ENCODE measurements at places on chromosomes 5 and 9.

DNA sequence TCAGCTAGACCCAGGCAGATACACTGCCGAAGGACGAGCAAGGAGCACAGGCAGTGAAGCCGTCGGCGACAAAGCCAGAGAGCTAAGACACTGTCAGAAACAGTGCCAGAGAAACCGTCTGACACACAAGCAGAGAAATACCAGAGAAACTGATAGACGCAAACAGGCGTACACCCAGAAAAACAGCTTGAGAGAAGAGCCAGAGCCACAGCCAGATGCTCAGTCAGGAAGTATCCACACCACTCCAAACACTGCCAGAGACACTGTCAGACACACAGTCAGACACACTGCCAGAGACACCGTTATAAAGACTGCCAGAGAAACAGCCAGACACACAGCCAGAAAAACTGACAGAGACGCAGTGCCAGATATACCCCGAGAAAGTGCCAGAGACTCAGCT lies 19.1 kb downstream of the CNTFR start:
- no peak for DNase-seq

DNA sequence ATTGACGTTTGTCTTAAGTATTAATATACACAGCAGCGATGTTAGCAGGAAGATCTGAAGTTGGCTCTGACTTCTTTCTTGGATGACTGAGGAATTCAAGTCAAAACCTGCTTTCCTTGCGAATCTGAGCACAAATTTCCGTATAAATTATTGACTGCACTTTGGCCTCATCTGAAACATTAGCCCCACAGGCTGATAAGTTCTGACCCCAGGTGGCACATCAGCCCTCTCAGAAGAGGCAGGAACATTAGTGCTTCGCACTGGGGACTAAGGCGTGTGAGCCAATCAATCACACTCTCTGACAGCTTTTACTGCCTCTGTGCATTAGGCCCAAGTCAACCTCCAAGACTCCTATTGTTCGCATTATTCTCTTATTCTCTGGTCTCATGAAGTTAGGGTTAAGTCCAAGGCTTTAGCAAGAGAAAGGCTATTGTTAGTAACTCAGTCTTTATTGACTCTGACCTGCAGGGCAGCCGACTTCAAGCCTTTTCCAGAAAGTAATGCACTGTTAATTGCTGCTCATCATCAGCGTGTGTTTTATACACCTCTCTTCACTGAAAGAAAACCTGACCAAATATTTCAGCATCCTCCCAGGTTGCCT lies 84.2 kb downstream of the ZNF608 start:
- no peak for DNase-seq

GRCh38 chr9:100884518-100884917 lies 144.0 kb upstream of the PLPPR1 start:
- no peak for DNase-seq

- DNase-seq = no peak
These were observed 18.9 kb upstream of the S1PR3 start for GRCh38 chr9:88972401-88972800.

- no peak for DNase-seq
These were observed 354.6 kb downstream of the SLIT3 start for GRCh38 chr5:168946363-168946762.

DNA sequence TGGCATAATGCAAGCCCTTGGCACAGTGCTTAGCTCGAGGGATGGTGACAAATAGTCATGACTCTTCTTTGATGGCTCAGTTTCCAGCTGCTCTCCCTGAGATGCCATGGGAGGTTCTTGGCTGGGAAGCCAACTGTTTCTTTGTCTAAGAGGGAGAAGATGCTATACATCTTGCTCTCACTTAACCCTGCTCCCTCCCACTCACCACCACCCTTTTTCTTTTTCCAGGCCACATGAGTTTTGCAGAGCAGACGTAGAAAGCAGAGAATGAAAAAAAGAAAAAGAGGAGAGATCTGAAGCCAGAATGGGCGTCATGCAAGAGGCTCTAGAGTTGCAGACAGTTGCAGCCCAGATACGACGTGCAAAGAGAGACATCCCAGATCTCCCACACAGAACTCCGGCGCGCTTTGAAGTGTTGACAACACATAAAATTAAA lies 160.5 kb downstream of the FGF18 start:
- DNase-seq = no peak

DNA sequence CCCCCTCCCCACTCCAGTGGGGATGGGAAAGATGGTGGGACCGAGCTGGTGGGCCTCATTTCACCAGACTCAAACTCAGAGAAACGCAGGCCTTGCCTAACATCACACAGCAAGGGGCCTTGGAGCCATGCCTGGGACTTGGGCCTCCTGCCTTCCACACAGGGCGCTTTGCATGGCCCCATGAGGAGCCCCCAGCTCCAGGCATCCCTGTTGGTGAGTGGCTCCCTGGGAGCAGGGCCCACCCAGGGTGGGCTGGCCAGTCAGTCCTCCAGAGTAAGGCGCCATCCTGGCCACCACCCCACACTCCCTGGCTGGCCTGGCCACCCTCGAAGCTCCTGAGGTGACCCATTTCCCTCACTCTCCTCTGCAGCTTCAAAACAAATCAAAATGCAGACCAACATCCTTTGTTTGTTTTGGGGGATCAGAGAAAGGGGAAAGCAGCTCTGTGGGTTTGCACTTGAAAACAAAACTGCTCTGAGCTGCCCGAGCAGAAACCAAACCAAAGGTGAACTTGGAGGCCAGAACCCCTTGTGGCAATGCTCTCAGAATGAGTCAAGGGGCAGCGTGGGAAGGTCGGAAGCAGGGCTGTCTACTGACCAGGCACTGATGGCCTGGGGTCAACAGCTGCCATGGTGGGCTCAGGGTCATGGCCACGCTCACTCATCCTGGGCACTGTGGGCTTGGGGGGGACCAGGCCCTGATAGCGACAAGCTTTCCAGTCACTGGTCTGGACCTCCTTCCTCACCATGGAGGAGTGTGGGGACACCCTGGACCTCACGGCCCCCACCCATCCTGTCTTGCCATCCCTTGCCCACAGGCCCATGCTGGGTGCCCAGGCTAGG lies 37.0 kb upstream of the VDAC1 start:
- DNase-seq = no peak

DNA sequence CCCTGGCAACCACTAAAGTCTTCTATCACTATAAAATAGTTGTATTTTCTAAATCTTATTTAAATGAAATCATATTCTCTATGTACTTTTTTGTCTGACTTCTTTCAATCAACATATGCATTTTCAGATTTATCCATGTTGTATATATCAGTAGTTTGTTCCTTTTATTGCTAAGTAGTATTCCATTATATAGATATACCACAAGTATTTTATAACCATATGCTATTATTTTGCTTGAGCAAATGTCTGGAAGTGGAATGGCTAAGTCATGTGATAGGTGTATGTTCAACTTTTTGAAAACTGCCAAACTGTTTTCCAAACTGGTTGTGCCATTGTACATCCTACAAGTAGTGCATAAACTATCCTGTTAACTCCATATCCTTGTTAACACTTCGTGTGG lies 131.1 kb downstream of the CWC27 start:
- no peak for DNase-seq

DNA sequence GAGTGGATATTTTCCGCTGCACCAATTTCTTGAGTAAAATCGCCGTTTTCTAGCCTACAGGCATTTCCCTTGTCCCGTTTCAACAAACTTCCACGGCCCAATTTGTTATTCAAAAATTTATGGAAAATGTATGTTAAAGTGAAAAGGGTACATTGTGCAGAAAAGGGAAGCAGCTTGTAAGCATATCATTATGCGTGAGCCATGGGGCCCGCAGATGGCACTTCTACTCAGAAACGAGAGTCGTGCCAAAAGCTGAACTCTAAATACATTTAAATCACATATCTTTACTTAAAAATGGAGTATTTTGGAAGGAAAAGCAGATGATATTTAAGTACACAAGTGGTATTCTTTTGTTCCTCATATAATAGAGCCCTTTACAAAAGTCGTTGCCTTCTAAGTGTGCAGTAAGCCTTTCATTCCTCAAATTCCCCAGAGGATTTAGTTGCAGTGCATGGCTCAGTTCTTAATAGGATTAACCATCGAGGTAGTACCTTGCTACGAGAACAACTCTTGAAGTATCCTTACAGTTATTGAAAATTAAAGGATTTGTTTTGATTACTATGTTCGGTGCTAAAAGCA lies 1227.2 kb upstream of the WWC1 start:
- DNase-seq = no peak

GRCh38 chr5:20276959-20277263 lies 288.9 kb upstream of the CDH18 start:
- no peak for DNase-seq

DNA sequence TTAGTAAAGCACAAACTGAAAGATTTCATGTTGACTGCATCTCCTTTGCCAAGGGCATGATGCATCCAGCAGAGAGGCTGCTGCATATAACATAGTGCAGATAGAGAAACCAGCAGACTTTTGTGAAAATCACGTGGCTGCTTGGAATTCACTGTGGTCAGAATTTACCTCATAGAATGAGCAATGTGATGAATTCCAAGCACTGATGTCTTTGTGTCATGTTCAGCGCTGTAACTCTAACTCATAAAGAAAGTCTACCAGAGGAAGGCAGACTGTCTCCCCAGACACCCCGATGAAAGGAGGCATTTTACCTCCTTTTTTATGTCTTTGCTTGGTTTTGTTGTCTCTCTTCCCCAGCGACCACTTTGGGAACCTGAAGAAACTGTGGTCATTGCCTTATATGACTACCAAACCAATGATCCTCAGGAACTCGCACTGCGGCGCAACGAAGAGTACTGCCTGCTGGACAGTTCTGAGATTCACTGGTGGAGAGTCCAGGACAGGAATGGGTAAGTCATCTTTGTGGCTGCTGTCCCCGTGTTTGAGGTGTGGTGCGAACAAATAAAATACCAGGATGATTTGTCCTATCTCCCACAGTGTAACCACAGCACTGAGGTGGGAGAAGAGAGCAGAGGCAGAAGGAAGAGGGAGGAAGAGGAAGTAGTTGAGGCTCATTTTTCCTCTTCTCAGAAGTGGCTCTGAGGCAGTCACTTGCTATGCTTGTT lies 42.0 kb downstream of the ITK start:
- DNase-seq = peak; percentile 82

- DNase-seq = no peak
These were observed 10.0 kb downstream of the HMGCS1 start for GRCh38 chr5:43303242-43303641.

- DNase-seq = no peak
These were observed 11.3 kb downstream of the RGS14 start for GRCh38 chr5:177368869-177369644.

- DNase-seq = no peak
These were observed 246.3 kb upstream of the TLE4 start for GRCh38 chr9:79325501-79325900.

GRCh38 chr9:1210954-1211353 lies 160.8 kb downstream of the DMRT2 start:
- no peak for DNase-seq

GRCh38 chr9:76996700-76997099 lies 22.8 kb upstream of the FOXB2 start:
- no peak for DNase-seq

- DNase-seq = no peak
These were observed 5.2 kb downstream of the DOCK8 start for GRCh38 chr9:219670-220365.

- DNase-seq = peak; percentile 15
These were observed 186.7 kb downstream of the PDZD2 start for GRCh38 chr5:31825518-31826068.

- DNase-seq = no peak
These were observed 977 bp upstream of the PRDM12 start for GRCh38 chr9:130663258-130663976.

DNA sequence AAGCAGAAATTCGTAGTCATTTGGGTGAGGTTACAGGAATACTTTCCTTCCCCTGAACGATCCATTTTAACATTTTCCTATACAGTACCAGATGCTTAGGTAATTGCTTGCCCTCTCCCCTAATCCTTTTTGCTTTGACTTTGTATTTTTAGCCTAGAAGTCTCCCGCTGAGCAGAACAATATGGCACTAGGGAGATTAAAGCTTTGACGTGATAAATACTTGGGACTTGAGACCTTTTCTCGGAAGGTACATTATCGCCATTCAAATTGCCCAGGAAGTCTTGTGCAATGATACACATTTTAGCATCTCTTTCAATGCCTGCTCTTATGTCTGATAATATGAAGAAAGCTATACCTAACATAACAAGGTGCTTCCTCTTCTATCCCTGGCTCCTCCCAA lies 22.9 kb upstream of the SPATA31C2 start:
- no peak for DNase-seq

- no peak for DNase-seq
These were observed 42.3 kb downstream of the ROR2 start for GRCh38 chr9:91907484-91908292.

GRCh38 chr5:10556893-10557746 lies 6.8 kb upstream of the ANKRD33B start:
- DNase-seq = no peak

DNA sequence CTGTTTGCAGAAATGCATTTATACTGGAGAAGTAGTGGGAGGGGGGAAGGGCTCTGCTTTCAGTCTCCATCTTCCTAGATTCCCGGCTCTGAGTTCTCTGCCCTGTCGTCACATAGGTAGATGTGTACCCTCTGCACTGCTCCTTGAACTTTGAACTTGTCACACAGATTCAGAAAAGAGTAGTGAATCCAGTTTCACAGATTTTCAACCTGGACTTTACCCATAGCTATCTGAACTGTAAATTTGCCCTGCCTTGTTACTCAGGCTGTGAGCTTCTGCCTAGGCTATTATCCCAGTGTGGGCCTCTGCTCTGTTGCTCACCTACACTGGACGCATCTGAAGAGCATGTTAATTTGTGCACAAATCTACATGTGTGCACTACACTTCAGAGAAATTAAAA lies 12.8 kb upstream of the C9orf152 start:
- DNase-seq = no peak

- DNase-seq = no peak
These were observed 1.4 kb downstream of the CEP120 start for GRCh38 chr5:123421773-123422172.

DNA sequence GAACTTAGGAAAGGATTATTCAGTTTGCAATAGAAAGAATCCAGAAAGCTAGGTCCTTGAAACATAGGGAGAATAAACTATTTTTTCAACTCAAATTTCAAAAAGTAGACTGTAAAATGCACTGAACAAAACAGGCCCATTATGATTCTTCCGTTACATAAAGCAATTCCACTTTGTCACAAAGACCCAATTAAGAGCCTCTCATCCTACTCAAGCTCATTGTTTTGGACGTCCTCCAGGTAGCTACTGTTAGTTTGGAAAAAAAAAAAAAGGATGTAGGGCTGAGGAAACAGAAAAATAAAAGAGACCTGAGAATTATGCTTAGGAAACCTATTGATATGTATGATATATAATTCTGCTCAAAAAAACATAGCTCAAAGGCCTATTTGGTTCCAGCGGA lies 74.0 kb downstream of the DIRAS2 start:
- no peak for DNase-seq

GRCh38 chr5:140391312-140391711 lies 10.3 kb upstream of the ANKHD1 start:
- no peak for DNase-seq

DNA sequence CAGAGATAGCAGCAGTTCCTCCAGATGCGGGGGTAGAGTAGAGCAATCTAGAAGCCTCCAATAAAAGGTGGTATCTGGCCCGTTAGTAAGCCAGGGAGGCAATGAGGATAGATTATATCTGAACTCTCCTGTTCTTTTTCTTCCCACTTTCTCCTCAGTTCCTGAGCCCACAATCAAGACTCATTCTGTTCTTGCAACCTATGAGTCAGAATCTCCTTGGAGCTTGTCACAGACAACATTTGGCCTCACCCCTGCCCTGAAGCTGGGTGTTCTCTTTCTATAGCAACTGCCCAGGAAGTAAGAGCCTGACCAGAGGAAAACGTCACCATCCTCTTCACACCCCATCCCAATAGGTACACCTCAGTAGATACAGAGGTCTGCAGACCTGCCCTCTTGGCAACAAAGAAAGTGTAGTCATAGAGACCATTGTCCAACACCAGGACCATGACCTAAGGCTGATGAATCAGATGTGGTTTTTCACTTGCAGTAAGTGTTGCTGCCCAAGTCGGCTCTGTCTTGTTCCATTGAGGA lies 76.3 kb upstream of the PCA3 start:
- DNase-seq = no peak
